NCI-H2081 treated with DMSO at 0.1 percent for 48 hours (cell line): ENCODE measurements at places on chromosomes 2 and 18.

GRCh38 chr2:128303095-128303791 lies 15.4 kb downstream of the HS6ST1 start:
- DNase-seq: no peak

GRCh38 chr2:223542501-223542900 lies 59.7 kb downstream of the SCG2 start:
- DNase-seq: no peak

DNA sequence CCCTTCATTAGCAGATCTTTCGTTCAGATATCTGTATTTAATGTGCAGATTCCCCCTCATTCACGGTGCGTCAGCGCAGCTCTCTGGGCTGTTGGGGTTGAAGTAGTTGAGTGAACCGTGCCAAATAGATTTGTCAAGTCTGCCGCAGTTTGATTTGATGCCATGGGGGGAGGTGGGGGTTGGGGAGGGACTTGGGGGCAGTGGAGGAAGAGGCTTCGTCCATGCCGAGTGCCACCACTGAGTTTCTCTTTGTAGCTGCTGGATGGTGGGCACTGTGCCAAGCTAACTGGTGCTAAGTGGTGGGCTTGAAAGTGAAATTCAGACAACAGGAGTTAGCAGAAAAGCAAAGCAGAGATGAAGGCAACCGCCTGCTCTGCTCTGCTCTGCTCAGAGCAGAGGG lies 47.9 kb downstream of the NRP2 start:
- no peak for DNase-seq

GRCh38 chr18:9281780-9282179 lies 52.8 kb upstream of the TWSG1 start:
- no peak for DNase-seq

GRCh38 chr2:237022533-237022932 lies 63.2 kb upstream of the COPS8 start:
- DNase-seq: no peak

GRCh38 chr18:22558945-22559385 lies 141.2 kb upstream of the CTAGE1 start:
- DNase-seq: no peak

DNA sequence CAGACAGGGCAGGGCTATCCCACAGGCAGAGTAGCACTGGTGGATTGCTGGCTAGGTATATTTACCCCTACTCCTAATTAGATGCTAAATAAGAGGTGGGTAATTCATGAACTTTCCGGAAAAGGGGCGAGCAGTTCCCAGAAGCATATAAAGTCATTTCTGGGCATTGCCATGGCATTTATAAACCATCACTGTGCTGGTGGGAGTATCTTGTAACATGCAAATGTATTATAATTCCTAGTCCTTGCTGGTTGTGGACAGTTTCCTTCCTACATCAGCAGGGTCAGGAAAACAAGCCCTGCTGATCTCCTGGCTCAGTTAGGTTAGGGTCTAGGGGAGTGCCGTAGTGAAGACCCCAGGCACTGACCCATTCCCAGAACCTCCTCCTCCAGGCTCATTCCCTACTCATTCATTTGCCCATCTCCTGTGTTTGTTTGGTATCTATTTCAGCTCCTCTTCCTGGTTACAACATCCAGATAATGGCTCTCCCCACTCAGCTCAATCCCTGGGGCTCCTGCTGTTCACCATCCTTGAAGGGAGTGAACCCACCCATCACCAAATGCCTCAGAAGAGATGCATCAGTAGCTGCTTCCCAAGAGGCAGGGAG lies 282.7 kb downstream of the SRBD1 start:
- DNase-seq: no peak

DNA sequence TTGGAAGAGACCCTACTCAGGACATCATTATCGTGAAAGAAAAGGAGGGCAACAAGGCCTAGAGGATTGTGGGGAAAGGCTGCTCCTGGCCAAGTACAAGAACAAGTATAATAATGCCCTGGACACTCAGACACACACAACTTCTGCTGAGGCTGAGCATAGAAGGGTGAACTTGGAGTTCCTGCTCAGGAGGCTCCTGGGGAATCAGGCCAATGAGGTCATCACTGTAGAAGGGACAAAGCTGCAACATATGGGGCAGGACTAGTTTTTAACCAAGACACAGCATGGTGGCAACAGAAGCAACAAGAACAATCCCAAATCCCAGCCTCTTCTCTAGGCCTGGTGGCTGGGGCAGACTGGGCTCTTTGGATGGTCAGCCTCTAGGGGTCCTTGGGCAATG lies 102.6 kb downstream of the POLR1A start:
- no peak for DNase-seq

GRCh38 chr2:232353660-232354059 lies 24.9 kb upstream of the ALPP start:
- no peak for DNase-seq

DNA sequence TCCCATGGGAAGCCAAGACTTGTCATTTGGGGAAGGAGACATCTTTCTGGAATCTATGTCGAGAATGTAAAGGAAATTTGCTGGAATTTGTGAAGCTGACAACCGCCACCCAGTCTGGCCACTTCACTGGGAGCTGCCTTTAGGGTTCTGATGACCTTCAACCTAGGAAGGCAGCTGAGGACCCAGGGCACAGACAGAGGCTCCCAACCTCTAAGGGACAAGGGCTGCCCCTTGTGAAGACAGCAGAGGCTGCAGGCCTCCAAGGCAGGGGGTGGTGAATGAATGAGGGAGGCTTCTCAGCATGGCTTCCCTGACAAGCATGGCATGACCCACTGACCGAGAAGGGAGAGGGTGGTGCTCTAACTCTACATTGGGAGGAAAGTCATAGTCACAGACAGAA lies 128.9 kb upstream of the ASB18 start:
- DNase-seq: no peak

- no peak for DNase-seq
Observed at GRCh38 chr18:32420084-32420750, 50.5 kb downstream of the GAREM1 start.

- DNase-seq: no peak
Observed at GRCh38 chr2:127174136-127174535, 46.0 kb downstream of the CYP27C1 start.

DNA sequence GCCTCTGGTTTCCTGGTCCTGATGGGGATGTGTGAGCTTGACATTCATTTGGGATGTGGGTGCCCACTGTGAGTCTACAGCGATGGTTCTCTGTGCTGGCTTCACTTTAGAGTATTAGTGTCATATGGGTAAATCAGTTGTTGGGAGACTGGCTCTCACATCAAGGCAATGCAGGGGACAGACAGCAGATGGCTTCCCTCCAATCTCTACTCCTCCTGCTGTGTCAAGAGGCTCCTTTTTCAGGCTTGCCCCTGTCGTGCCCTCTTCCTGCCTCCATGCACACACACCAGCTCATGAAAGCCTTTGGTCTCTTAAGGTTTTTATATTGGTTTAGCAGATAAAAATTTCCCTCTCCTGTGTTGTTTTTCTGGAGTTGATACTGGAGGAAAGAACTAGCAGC lies 315.6 kb downstream of the RDH14 start:
- no peak for DNase-seq

DNA sequence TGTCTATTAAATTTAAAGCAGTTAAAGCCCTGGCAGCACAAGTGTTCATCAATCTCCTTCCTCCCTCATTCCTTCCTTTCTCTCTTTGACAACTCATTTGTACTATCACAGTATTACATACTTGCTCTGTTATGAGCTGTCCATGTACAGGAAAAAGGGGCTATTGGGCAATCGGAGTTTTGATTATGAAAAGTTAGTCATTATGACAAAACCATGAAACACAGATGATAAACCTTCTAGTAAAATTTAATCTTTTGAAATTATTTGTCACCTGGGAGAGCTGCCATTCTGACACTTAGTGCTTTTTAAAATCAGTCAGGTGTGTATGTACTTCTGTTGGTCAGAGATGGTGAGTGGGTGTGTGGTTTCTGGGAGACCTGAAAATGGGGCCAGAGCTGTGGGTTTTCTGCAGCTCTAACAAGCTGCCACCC lies 39.4 kb downstream of the MAP4K4 start:
- no peak for DNase-seq

GRCh38 chr2:172467382-172467781 lies 40.0 kb downstream of the ITGA6 start:
- no peak for DNase-seq

DNA sequence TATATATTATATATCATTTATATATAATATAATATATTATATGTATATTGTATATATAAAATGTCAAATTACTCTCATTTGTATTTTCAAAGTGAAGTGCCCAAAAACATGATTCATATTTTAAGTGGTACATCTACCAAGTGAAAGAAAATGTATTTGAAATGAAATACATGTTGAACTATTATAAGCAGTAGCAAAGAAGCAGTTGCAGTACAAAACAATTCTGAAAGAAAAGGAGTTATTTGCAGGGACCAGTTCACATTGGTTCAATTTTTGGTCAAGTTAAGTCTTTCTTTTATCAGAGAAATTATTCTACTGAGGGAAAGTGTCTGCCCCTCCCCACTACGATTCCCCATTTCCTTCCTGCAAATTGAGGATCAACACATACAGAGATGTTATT lies 51.9 kb downstream of the APLF start:
- DNase-seq: no peak

- peak; percentile 43 for DNase-seq
Observed at GRCh38 chr18:8741532-8741931, 36.2 kb downstream of the MTCL1 start.

GRCh38 chr2:196112418-196113034 lies 43.9 kb upstream of the DNAH7 start:
- DNase-seq: no peak

- no peak for DNase-seq
Observed at GRCh38 chr18:39990540-39990939, 1964.5 kb upstream of the PIK3C3 start.

DNA sequence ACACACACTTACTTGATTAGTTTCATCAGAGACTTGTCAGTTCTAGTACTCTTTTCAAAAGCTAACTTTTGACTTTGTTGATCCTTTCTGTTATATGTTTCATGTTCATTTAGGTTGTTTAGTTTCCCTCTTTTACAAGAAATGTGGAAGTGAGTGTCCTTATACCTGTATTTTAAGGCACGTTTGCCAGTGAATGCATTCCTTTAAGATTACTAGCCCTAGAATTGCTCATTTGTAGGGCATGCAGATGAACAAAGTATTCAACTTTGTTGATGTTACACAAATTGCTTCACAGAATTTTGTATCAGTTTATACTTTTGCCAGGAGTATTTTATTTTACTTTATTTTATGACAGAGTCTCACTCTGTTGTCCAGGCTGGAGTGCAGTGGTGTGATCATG lies 6.3 kb downstream of the IL1RL2 start:
- DNase-seq: no peak

- no peak for DNase-seq
Observed at GRCh38 chr2:66698576-66699239, 263.8 kb downstream of the MEIS1 start.

GRCh38 chr2:11286323-11286722 lies 58.1 kb downstream of the ROCK2 start:
- no peak for DNase-seq

GRCh38 chr18:42087876-42088275 lies 132.8 kb downstream of the PIK3C3 start:
- DNase-seq: no peak

DNA sequence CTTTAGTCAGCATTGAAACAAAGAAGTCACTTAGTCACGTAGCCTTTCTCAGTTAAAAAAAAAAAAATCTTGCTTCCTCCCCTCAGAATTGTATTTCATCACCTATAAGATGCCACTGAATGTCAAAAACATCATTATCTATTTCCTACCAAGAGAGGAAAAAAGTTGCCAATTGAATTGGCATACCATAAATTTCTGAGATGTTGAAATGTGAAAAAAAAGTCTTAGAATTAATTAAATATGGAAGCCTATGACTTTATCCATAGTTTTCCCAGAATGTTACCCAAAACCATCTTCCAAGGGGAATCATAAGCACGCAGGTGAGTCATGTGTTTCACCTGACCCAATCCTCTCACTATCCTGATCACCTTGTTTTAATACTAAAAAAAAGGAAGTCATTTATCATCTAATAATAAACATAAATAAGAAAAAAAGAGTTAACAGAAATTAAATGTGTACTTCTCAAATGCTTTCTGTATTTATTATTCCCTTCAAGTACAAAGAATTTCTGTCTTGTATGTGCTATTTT lies 205.7 kb downstream of the TCF4 start:
- DNase-seq: no peak

- DNase-seq: no peak
Observed at GRCh38 chr18:21433436-21433835, 167.1 kb downstream of the ESCO1 start.

GRCh38 chr2:56206250-56206649 lies 22.5 kb downstream of the CCDC85A start:
- no peak for DNase-seq

GRCh38 chr2:53631313-53632125 lies 136.1 kb upstream of the CHAC2 start:
- DNase-seq: peak; percentile 15

- no peak for DNase-seq
Observed at GRCh38 chr2:6224267-6224666, 532.1 kb downstream of the SOX11 start.

DNA sequence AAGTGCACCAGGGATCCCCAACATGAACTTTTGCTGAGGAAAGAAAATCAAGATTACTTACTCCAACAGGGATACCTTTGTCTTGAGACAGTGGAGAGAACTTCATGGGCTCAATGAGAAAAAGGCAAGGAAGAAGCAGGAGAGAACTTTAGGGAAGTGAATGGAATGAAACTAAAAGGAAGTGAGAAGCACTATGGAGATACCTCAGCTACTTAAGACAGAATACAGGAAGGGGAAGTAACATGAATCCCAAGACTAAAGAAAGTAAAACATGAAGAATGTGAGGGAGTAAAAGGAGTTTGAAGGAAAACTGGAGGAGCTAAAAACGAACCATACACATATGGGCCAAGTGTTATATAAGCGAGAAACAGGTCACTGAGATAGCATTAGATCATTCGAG lies 32.4 kb upstream of the ACTR3 start:
- no peak for DNase-seq

GRCh38 chr2:222264791-222265320 lies 33.9 kb downstream of the PAX3 start:
- DNase-seq: no peak

- no peak for DNase-seq
Observed at GRCh38 chr2:58432491-58433170, 191.5 kb upstream of the FANCL start.

DNA sequence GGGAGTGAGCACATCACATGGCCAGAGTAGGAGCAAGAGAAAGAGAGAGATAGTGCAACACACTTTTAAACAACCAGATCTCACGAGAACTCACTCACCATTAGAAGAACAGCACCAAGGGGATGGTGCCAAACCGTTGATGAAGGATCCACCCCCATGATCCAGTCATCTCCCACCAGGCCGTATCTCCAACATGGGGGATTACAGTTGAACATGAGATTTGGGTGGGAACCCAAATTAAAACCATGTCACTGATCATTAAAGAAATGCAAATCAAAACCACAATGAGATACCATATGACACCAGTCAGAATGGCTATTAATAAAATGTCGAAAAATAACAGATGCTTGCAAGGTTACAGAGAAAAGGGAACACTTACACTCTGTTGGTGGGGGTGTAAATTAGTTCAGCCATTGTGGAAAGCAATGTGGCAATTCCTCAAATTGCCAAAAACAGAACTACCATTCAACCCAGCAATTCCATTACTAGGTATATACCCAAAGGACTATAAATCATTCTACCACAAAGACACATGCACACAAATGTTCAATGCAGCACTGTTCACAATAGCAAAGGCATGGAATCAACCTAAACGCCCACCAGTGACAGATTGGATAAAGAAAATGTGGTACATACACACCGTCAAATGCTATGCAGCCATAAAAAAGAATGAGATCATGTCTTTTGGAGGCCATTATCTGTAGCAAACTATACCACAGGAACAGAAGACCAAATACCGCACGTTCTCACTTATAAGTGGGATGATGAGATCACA lies 137.1 kb downstream of the COL6A3 start:
- no peak for DNase-seq
